Activated T-cell treated with anti-CD3 and anti-CD28 coated beads for 24 hours (primary cell): ENCODE measurements at places on chromosomes 7 and 10.

- no peak for DNase-seq
These were observed 336.3 kb downstream of the PTPRN2 start for GRCh38 chr7:158251061-158251965.

- no peak for DNase-seq
These were observed 16.1 kb upstream of the FAM170B start for GRCh38 chr10:49149881-49150280.

DNA sequence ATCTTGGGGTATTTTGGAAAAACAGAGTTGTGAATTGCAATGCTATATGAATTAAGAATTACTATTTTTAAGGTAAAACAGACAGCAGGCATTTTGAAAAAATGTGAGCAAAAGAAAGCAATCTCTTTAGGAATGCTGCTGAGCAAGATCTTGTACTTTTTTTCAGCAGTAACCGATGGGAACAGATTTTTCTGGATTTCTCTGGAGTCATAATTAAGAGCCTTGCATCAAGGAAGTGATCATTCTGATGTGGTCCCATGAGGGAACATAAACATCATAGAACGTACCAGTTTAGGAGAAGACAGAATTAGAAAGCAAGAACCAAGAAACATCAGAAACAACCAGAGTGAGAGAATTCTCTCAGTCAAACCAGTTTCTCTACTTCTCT is 157.0 kb upstream of the AGR3 start:
- no peak for DNase-seq

GRCh38 chr10:61400524-61400923 is 52.7 kb downstream of the TMEM26 start:
- no peak for DNase-seq

GRCh38 chr7:13099154-13099795 is 411.8 kb downstream of the ARL4A start:
- no peak for DNase-seq

DNA sequence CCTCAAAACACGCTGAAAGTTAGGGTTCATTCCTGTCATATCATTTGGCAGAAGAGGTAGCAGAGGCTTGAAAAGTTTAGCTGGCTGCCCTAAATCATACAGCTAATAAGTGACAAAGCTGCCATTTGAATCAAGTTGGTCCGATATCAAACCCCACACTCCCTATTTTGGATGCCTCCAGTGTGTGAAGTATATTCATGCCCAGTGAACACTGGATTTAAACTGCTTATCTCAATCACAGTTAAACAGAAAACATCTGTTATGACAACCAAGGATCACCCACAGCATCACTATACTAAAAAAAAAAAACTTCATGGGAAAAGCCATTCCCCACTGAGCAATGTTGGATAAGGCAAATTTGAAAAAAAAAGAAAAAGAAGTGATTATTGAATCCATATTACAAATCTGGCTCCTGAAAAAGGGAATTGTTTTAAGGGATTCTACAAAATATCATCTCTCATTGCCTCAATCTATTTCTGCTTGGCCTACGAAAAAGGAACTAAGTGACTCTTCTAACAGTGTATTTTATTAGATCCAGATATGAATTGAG is 48.3 kb downstream of the ABCB1 start:
- DNase-seq, result no peak

- DNase-seq, result no peak
These were observed 152.8 kb downstream of the AMPH start for GRCh38 chr7:38478404-38478803.

- no peak for DNase-seq
These were observed 212.3 kb upstream of the CSTF2T start for GRCh38 chr10:51911723-51912122.

DNA sequence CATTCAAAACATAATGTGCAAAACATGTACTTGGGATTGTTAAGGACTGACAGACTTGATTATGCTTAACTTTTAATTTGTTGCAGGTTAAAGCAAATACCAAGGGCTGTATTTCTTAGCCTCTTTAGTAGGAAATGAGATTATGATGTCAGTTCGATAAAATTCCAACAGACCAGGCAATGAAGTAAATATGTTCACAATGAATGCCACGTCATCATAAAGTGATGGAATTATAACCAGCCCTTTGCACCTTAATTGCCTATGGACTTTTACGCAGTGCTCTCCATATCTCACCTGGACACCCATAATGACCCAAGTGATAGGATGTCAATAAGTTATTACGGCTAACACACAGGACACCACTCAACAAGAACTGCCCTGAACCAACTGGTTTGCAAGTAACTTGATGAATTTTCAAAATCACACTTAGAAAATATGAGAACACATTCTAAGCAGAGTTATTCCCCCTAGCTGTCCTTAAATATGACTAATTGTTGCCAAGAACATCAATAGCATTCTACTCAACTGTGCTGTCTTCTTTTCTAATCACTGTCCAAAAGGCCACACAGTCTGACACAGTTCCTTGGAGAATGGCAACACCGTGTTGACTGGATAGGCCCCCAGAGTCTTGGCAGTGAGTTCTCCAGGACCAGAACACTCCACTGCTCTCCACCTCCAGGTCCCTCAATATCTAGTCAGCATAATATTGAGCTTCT is 115.0 kb downstream of the CHCHD3 start:
- no peak for DNase-seq

DNA sequence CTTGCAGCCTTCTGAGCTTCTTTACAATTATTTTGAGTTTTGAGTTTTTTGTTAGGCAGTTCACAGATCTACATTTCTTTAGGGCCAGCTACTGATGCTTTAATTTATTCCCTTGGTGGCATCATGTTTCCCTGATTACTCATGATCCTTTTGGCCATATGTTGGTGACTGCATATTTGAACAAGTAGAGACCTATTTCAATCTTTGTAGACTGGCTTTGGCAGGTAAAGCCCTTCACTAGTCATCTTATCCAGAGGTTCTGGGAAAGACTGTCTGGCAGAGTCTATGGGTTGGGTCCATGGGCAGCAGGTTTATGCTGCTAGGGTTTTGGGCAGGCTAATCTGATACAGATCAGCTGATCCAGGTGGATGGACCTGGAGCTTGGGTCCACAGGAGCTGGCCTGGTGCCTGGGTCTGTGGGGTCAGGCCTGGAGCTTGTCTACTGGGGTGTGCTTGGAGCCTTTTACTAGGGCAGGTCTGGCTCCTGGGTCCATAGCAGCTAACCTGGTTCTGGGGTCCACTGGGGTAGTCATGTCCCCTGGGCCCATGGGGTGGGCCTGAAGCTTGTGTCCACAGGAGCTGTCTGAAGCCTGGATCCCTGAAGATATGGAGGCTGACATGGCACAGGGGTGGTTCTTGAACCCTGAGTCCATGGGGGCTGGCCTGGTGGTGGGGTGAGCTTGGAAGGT is 72.7 kb downstream of the GPR85 start:
- no peak for DNase-seq

GRCh38 chr10:43734716-43735115 is 86.0 kb upstream of the ZNF32 start:
- no peak for DNase-seq

GRCh38 chr10:123800821-123801220 is 90.8 kb downstream of the CPXM2 start:
- DNase-seq, result no peak

DNA sequence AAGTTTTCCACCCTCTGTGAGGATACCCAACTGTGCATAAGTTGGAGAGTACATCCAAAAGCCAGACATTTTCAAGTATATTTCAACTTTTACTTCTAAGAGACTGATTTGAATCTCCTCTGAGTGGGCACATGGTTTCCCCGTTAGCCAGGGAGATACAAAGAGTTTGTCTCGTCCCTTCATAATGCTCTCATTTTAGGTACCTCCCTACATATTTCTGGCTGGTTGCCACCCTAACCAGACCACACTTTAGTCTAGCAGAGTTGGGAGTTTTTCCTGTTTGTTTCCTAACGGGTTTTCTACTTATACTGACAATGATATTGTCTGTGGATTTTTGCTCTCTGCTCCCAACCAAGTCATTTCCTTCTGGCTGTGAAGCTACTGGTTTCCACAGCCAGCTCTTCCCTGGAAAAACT is 180.3 kb downstream of the CCDC71L start:
- no peak for DNase-seq

DNA sequence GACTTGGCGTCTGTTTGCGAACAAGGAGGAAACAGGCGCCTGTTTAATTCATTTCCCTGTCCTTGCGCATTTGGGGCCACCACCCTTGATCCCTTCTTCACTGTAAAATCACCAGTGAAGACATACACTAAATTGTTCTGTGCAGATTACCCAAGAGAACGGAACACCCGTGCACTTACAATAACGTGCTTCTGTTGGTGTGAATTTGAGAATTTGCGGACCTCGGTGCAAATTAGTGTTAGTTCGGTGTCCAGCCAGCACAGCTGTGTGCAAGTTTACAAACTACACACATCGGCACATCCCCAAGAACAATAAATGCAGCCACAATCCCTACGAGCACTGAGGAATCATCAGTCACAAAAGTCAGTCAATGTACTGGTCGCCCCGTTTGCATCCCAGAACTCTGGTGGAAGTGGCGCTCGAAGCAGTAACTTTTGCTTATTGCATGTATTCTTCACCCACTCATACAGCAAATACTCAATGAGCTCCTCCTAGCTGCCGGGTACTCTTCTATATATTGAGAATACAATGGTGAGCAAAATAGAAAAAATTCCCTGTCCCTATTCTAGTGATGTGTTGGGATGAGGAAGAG is 786 bp upstream of the CNOT4 start:
- DNase-seq, result no peak

- DNase-seq, result no peak
These were observed 333.9 kb downstream of the DNAJB6 start for GRCh38 chr7:157670490-157671357.

GRCh38 chr7:22635349-22635748 is 91.7 kb upstream of the IL6 start:
- DNase-seq, result no peak

DNA sequence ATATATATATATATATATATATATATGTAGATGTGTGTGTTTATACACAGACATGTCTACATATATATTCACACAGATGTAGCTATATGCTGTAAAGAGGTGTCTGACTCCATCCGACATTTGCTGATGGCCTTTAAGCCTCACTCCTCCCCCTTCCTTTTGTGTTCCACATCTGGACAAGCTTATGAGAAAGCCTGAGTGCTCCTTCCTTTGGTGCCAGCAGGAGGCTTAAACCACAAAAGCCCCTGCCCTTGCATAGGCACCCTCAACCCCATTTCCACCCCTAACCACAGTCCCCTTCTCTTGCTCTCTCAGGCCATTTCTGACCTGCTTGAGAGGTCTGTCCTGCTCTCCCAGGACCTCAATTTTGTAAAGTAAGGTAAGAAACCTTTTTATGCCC is 98.7 kb downstream of the SVOPL start:
- DNase-seq, result no peak

DNA sequence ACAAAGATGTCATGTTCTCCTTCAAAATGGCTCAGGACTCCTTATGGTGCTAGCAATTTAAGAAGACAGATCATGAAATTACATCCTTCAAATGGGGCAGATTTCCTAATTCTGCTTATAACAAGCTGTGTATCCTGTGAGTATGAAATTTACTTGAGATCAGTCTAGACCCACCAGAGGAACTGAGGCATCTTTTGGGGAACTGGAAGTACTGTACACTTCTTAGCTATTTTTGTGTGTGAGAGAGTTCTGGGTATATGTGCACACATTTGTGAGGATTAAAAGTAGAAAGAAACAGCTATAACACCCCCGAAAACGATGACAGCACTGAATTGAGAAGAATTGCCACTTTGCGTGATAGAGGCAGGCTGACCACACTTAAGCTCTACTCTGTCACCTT is 187.0 kb upstream of the CCDC6 start:
- no peak for DNase-seq

DNA sequence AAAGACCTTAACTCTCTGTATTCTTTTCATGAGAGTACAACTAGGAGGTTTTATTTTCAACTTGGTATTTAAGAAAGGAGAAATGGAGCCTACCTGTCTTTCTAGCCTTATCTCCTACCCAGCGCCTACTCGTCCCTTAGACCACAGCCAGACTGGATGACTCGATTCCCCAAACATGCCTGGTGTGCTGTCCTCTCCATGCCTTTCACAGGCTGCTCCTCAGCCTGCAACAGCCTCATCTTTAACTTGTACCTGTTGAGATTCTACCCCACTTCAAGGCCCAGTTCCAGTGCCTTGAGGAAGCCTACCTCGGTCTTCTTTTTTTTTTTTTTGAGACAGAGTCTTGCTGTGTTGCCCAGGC is 29.4 kb downstream of the CPA1 start:
- no peak for DNase-seq

- DNase-seq, result no peak
These were observed 50.6 kb downstream of the ZNF277 start for GRCh38 chr7:112257073-112257472.

GRCh38 chr7:6508950-6509349 is 42.3 kb downstream of the GRID2IP start:
- no peak for DNase-seq

GRCh38 chr7:100785878-100786277 is 41.4 kb downstream of the EPHB4 start:
- no peak for DNase-seq

DNA sequence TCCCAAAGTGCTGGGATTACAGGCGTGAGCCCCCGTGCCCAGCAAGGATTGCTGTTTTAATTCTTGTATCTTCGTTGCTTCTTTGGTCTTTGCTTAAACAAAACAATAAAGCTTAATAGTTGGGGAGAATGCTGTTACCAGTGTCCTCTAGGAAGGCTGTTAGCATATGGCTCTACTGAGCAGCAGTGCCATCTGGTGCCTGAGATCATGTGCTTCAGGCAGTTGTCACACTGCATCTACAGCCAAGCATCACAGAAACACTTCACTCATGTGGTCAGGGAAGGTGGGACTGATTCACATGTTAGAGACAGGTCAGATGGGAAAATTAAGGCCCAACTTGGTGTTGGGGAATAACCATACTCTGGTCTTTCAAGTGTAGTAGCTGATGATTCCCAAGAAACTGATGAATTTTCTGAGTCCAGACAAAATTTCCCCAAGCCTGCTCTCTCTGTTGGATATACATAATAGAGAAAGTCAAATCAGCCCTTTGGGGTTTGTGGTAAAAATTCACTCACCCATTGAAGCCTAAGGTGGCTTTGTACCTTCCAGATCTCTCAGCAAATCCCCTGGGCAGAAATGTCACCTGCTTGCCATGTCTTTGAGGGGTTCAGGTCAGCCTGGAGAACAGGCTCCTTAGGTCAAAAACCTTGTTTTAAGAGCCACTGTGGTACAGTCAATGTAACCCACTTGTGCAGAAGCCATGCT is 28.4 kb downstream of the UBE2D4 start:
- peak; percentile 3 for DNase-seq

- no peak for DNase-seq
These were observed 218.9 kb downstream of the DOCK4 start for GRCh38 chr7:111987115-111987826.

GRCh38 chr10:120505866-120506265 is 48.8 kb downstream of the PLPP4 start:
- no peak for DNase-seq

GRCh38 chr7:151889406-151890354 is 12.8 kb upstream of the PRKAG2 start:
- DNase-seq, result no peak

DNA sequence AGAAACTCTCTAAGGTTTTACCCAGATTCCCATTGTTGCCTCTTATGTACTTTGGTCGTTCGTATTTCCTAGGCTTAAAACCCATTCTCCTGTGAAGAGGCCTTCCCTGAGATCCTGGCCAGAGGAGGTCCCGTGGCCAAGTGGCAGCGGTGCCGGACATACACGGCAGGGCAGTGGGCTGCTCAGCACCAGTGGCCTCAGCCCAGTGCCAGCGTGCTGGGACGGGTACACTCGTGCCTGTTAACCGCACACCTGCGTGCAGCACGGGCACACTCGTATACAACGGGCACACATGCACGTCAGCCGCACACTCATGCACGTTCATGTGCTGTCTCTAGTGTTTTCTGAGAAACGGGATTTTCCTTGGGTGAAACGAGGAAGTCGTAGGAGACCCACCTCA is 40.2 kb downstream of the FOXK1 start:
- no peak for DNase-seq

- no peak for DNase-seq
These were observed 202.3 kb upstream of the KLF6 start for GRCh38 chr10:3987143-3987974.
